Gastroesophageal sphincter (tissue), 4 donors: ENCODE measurements at places on chromosomes 16 and 17. TPM values are rescaled to one million over a fixed set of nuclear protein-coding genes. Genes with fewer than 3 reads are reported as not detected.

PRR35 gene
- not detected for total RNA-seq

CCDC200 gene
- not detected for total RNA-seq

GRCh38 chr17:75688209-75688825 lies 21.2 kb downstream of the SAP30BP start:
- ATAC-seq: no peak

- no peak for ATAC-seq
These were observed 23.5 kb upstream of the PYY start for GRCh38 chr17:43976963-43977837.

- ATAC-seq: no peak
These were observed 745.2 kb downstream of the WWOX start for GRCh38 chr16:78844682-78845081.

DNA sequence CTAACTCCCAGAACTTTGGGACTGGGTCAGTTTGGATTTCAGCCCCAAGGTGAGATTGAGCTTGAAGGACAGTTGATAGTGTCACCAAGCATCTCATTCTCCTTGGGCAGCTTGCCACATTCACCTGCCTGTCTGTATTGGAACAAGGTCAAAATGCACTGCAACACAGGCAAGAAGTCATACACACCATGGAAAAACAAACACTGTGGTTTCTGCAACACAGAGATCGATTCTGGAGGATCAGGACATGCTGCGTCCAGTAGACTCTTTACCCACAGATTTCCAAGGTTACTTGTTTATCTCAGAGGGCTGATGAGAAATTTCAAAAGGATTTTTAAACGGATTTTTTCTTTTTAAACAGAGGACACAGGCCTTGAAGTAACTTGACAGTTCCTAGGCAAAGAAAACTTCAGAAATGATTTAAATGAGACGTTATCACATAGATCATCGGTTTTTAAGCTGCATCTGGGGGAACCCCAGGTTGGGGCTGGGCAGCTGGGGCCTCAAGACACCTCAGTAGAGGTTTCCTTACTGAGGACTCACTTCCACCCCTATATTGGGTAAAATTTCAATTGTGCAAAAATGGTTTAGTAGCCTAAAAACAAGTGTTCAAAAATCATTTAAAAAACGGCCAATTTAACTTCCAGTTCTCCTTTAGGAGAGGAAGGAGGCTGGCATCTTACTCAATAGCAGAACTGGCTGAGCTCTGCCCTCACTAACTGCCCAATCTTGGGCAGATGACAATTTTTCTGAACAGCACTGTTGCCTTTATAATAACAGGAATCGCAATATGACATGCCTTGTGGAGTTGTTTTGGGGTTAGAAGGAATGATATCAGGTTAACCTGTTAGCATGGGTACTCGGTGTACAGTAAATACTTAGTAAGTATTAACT lies 299.3 kb downstream of the XYLT1 start:
- ATAC-seq: no peak

- ATAC-seq: no peak
These were observed 320.9 kb downstream of the CDH13 start for GRCh38 chr16:82947698-82948097.

DNA sequence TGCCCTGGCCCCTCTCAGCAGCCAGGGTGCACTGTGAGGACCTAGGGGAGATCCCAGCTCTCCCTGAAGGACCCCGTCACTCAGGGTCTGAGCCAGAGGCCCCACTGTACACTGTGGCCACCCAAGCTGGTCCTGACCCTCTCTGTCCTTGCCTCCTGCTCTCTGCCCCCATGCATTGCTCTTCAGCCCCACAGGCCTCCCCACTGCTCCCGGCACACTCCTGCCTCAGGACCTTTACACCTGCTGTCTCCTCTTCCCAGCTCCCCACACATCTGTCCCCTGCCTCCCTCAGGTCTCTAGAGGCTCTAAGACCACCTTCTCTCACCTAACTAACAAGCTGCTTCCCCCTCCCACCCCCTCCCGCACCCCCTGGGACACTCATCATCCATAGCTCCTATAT lies 12.9 kb upstream of the RAI1 start:
- ATAC-seq: no peak

DNA sequence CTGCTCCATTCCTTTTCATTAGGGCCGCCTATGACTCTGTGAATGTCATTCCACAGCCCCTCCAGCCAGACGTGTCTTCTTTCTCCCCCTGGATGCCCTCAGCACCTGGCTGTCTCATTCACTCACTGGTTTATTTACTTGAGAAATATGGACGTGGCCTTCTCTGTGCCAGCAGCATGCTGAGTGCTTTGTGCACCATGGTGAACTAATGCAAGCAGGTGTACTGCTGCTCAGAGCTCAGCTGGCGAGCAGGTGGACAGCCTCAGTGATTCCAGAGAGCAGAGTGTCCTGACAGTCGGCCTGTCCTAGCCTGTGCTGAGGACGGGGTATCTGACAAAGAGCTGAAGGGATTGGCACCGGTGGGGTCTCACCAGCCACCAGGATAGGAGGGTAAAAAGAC lies 96.7 kb downstream of the GNAO1 start:
- no peak for ATAC-seq

- peak; percentile 37 for ATAC-seq
These were observed 13.8 kb downstream of the RIPOR1 start for GRCh38 chr16:67542464-67542863.
